ENCODE measurements at places on chromosomes 2 and 18.

DNA sequence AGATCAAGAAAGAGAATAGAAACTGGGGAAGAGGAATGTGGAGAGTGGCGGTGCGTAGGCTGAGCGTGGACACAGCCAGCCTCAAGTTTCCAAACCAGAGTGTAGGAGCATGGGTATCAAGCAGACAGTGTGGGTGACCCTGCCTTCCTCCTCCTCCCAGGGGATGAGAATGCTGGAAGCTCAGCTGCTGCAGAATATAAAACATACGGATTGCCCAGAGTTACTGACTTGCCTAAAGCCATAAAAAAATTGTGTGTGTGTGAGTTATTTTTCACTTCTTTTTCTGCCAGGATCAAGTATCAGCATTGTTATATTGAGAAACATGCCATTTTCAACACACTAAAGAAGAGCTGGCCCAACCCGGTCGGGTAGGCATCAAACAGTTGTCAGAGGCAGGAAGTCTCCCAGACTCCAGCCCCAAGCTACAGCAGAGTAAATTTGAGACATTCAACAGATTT, 333.3 kb upstream of the ACVR2A start:
- DNase-seq: no peak

GRCh38 chr2:23547725-23548124, 162.7 kb downstream of the KLHL29 start:
- no peak for DNase-seq

- DNase-seq: no peak
Measured at GRCh38 chr2:29226808-29227207, 111.6 kb downstream of the CLIP4 start.

- no peak for DNase-seq
Measured at GRCh38 chr2:109486711-109487535, 126.8 kb downstream of the SEPTIN10 start.

DNA sequence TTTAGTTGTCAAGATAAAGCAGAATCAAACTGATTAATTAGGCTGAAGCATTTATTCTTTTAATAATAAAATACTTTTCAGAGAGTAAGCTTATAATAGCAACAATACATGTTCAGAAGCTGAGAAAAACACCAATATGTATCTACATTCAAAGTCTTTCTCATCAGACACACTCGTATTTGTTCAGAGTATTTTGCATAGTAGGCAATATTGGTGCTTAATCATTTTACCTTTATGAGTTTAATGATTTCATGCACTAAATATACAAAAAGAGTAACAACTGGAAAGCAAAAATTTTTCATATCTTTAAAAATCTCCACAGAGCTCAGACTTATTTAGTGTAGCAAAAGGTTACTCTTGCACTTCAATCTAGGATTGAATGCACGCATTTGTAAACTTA, 313.9 kb downstream of the ZEB2 start:
- DNase-seq: no peak

- DNase-seq: peak; percentile 23
Measured at GRCh38 chr2:44933434-44933951, 8.0 kb upstream of the SIX3 start.

- DNase-seq: no peak
Measured at GRCh38 chr18:6022845-6023244, 127.5 kb upstream of the TMEM200C start.

DNA sequence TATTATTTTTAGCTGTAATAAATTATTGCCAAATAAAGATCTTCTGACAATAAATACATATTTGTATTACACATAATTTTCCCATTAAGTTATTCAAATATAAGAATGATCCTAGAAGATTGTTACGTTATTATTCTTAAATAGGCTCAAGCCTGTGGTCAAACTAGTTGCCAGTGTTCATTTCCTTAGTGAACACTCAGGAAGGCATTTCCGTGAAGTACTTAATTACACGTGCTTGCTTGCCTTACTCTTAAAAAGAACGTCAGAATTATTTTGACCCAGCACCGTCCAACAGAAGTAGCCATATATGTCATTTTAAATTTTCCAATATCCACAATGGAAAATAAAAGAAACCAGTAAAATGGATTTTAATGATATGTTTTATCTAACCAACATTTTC, 249.8 kb downstream of the TXNL1 start:
- no peak for DNase-seq

DNA sequence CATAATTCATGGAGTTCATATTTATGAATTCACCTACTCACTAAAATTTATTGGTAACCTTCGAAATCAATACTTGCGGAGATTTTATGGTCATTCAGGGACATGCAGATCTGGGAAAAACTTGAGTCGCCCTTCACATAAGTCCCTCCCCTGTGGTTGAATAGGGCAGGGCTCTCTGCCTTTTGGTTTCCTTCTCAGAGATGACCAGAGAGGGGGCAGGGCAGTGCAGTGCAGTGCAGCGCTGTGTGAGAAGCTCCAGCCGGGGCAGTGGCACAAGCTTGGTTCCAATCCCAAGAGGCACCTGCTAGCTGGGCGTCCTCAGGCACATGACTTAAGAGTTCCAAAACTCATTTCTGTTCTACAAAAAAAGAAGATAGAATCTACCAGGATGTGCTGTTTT, 274.4 kb upstream of the RAB6C start:
- no peak for DNase-seq

DNA sequence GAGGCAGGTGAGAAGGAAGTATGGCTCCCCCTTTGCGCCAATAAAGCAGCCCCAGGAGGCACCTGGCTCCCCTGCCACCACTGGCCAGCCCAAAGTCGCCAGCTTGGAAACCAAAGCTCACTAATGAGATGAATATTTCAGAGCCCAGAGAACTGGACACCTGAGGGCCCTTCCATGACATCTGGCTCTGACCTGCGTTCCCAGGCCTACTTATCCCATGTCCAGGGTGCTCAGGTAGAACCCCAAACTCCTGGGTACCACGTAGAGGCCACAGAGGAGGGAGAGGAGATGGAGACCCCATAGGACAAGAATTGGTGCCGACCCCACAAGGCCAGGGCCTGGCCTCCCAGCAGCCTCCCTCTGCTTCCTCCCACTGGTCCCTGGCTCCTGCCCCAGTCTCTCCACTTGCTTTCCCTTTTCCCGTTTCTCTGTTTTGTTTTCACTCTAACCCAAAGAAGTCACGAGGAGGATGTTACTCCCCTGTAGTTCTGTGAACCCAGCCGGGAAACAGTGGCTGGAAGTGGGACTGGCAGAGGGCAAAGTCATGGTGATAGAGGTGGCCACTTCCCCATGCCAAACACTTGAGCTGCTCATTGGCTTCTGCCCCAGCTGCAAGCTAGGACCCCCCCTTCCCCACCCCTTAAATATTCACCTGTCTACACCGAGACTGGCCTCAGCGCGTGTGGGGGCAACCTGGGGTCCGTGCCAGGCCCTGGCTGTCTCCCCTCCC, 820 bp downstream of the TMBIM1 start:
- DNase-seq: no peak

DNA sequence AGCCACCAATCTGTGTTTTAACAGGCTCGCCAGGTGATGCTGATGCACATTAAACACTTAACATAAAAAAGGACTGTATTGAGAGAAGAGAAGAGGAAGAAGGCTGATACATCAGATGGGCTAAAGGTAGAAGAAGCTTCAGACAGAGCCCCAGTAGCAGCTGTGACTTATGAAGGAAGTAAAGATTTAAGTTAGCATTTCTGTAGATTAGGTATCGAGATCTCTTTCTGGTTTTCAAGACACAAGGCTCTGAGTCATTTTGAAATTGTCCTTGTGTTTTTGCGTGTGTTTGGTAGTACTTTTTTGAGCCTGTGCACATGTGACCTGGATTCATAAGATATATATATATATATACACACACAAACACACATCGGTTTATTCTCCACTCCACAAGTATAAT, 40.6 kb upstream of the GCFC2 start:
- DNase-seq: no peak

DNA sequence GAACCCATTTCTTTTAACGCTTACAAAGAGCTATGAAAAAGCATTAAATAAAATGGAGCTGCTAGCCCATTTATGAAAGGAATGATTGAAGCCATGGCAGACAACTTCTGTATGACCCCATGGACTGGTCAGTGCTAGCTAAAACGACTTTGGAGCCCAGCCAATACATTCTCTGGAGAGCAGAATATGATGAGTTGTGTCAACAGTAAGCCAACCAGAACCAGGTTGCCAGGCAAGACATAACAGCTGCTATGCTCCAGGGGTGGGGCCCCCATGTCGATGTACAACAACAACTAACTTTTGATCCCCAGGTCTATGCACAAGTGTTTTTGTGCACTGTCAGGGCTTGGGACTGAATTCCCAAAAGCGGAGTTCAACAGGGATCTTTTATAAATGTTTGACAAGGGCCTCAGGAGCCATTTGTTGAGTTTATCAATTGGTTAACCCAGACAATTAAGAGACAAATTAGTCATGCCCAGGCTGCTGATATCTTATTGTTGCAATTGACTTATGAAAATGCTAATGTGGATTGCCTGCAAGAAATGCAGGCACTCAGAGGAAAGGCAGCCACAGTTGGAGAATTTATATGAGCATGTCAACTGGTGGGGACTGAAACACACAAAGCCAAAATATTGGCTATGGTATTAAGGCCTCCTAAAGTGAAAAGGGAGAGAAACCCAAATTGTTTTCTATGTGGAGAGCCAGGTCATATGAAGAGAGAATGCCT, 64.6 kb upstream of the MYO3B start:
- no peak for DNase-seq

DNA sequence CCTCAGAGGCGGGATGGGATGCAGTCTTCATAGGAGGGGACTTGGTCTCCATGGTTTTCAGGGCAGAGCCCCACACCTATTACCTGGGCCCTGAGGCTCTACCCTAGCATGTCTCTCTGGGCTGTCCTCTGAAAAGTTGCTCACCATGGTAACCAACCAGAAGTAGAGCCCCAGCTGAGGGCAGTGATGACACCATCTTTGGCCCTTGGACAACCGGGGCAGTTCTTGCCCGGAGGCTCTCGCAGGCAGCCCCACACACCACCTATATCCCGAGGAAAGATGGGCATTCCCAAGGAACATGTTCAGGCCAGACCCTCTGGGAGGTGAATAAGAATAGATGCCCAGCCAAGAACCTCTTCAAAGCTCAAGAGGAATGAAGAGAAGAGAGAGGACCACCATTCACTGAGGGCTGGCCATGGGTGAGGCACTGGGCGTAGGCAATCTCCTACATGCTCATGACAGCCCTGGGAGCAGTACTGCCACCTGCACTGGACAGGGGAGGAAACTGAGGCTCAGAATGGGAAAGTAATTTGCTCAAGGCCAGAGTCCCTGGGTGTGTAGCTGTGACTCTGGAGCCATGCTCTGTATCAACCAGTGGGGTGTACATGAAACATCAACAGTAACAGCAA, 72.5 kb downstream of the HS1BP3 start:
- DNase-seq: no peak

DNA sequence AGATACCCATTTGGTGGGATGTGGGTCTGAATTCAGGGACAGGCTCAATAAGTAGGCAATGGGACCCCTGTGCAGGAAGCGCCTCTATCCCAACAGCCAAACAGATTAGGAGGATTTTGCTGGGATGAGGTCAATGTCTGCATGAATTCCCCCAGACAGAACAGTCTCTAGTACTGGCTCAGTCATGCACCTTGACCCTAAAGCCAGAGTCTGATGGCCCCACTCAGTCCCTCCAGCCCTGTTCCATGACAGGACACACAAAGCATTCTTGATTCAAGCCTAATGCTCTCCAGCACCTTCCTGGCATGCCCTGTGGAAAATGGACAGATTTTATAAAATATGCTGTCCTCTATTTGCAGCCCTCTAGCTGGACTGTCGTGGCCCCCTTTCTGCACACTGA, 49.8 kb upstream of the RAB6D start:
- no peak for DNase-seq

DNA sequence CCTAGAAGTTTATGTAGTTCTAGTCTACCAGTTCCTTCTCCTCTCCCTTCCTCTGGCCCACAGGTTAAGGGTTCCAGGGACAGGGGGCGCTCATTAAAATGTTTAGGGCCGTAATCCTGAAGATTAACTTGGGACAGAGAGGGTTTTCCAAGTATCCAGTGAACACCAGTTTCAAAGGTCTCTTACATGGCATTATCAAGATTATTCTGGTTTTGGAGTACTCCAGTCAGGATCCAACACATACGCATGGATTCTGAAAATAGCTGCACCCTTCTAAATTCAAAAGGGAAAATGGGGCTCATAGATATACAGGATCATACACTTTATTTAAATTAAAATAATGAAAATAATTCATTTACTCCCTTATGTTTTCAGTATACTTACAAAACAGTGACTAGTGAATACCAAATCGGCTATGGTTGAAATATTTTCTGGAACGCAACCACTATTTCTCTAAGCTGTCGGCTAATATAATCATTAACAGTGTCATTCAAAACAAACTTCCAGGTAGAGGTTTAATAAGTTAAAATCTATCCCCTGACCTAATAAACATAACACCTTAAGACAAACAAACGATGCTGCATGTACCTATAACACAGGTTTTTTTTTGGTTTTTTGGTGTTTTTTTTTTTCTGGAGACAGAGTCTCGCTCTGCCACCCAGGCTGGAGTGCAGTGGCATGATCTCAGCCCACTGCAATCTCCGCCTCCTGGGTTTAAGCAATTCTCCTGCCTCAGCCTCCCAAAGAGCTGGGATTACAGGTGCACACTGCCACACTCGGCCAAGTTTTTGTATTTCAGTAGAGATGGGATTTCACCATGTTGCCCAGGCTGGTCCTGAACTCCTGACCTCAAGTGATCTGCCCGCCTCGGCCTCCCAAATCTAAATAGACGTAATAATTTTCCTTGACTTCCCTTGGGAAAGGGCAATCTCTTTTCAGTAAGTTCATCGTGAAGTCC, 44.7 kb downstream of the MGAT4A start:
- no peak for DNase-seq

- no peak for DNase-seq
Measured at GRCh38 chr2:46073540-46074046, 223.6 kb upstream of the EPAS1 start.

DNA sequence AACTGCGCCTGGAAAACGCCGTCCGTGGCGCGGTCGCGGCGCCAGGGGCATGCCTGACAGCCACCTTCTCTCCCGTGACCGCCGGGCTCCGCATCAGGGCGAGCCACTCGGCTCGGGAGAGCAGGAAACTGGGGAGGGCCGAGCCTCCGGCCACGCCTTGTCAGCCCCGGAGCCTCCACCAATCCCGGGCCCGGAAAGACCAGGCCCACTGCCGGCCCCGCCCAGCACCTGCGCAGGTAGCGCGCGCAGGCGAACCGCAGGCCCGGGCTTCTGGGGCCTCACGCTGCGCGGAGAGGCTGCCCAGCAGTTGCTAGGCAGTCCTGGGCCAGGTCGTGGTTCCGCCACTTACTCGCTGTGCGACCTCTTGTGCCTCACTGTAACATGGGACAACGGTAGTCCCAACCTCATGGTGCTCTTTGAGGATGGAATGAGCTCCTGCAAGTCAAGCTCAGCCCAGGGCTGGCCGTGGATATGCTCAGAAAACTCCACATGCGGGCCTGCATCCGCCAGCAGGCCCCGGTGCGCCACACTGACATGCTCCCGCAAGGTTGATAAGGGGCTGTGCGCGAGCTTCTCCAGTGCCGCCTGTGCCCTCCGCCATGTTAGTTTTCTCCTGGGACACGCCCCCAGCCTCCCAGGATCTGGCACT, 97.1 kb downstream of the INHBB start:
- no peak for DNase-seq

All from GM13977 (cell line).